Stimulated activated CD4-positive, alpha-beta T cell treated with anti-CD3 and anti-CD28 coated beads, Interleukin-15, amount 100 ng/mL, for 1 hour (primary cell): ENCODE measurements at places on chromosomes 5 and 9.

DNA sequence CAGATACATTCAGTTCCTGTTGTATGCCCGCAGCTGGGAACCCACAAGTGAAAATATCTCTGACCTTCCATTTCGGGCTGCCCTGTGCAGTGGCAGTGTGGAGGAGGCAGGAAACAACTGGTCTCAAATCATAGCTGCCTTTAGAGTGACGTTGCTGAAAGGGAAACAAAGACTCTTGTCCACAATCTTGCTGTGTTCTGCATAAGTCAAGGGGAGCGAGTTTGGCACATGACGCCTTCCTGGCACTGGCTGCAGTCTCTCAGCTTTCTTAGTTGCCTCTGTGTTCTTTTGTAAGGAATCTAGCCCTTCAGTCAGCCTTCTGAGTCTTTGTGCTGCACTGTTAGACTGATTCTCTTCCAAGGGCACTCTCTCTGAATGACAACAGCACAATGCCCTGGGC, 24.0 kb downstream of the ADAMTS16 start:
- DNase-seq, result no peak

- no peak for DNase-seq
Observed at GRCh38 chr5:96110300-96110699, 148.6 kb upstream of the ELL2 start.

DNA sequence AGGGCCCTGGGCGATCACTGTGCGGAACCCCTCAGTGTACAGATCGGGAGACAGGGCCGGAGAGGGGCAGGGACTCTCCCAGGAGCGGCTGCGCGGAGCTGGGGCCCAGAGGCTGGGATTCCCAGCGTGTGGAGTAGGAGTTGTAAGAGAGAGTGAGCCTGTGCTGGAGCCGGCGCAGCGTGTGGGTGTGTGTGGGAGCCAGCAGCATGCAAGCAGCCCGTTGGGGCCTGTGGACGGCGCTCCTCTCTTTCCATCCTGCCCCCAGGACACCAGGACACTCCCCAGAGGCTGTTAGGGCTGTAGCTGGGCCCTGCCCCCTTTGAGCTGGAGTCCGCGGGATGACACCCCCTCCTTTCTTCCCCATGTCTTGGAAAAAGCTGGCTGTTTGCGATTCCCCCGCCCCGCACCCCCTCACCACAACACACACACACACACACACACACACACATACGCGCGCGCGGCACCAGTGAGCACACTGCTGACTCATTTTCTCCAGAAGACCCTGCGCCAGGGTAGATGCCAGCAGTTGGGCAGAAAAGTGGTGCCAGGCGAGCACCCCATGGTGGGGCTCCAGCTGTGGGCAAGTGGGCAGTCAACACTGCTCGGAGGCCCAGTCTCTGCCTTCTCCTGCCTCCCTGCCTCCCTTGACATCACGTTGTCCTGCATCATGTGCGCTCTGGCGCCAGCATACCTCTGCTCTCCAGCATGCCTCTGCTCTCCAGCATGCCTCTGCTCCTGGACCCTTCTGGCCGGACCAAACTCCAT, 1.5 kb downstream of the COL27A1 start:
- no peak for DNase-seq

DNA sequence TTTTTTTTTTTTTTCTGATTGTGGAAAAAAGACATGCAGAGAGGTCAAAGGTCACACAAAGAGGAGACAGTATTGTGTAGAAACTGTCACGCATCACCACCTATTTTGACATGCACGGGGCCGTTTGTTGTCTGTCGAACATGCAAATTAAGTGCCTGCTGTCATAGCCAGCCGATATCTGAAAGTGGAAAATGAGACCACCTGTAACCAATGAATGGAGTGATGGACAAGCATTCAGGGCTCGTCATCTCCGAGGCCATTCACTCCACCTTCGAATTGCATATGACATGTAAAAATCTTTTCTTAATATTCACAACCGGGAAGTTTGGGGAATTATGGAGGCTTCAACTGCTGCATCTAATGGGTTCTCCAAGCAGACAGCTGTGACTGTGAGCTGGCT, 512.2 kb upstream of the ADAMTS16 start:
- DNase-seq, result no peak

- DNase-seq, result no peak
Observed at GRCh38 chr5:55681301-55681700, 30.8 kb downstream of the SLC38A9 start.

DNA sequence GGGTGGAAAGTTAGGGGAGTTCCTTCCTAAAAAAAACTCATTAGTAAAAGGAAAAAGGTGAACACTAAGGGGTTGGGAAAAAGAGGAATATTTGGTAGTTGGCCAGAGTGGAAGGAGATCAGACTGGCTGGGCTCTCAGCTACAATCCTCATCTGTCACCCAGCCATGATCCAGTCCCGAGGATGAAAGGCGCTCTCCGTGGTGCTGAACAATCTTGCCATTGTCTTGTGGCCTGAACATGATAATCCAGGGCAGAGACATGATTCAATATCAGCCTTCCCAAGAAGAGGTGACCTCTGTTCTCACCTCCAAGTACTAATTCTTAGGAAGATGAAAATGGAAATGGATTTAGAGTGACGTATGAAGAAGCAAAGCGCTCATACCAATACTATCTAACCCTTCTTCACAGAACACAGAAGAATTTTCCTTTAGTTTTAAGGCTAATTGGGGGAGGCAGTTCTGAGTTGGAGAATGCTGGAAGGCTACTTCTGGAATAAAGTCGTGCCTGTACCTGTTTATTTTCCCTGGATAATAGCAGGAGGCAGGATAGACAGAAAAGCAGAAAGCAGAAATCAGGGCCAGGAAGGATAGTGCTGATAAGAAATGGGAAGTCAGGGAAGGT, 36.6 kb upstream of the MYORG start:
- no peak for DNase-seq

- DNase-seq, result no peak
Observed at GRCh38 chr5:159471904-159472303, 141.6 kb upstream of the IL12B start.

- DNase-seq, result no peak
Observed at GRCh38 chr9:23123048-23123632, 676.5 kb downstream of the DMRTA1 start.

DNA sequence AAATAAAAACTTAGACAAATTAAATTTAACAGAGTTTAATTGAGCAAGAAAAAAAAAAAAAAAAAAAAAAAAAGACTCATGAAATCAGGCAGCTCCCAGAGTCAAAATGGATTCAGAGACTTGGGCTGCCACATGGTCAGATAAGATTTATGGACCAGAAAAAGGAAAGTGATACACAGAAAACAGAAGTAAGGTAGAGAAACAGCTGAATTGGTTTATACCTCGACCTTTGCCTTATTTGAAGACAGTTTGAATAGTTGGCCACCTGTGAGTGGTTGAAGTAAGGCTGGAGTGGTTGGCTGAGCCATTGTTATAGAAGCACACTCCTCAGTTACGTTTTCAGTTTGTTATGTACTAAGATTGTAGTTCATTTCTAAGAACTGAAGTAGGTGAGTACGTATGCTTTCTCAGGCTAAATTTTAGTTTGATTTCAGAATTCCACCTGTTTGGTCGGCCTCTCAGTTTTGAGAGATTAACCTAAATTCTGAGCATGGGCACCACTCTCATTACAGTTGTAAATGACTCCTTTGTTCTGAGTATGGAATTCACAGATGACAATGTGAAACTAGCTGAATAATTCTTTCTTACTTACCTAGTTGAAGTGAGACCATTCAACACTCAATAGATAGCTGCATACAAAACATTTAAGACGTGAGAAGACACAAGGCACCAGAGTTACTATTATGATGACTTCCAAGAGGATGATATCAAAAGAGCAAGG, 149.0 kb downstream of the AOPEP start:
- no peak for DNase-seq

DNA sequence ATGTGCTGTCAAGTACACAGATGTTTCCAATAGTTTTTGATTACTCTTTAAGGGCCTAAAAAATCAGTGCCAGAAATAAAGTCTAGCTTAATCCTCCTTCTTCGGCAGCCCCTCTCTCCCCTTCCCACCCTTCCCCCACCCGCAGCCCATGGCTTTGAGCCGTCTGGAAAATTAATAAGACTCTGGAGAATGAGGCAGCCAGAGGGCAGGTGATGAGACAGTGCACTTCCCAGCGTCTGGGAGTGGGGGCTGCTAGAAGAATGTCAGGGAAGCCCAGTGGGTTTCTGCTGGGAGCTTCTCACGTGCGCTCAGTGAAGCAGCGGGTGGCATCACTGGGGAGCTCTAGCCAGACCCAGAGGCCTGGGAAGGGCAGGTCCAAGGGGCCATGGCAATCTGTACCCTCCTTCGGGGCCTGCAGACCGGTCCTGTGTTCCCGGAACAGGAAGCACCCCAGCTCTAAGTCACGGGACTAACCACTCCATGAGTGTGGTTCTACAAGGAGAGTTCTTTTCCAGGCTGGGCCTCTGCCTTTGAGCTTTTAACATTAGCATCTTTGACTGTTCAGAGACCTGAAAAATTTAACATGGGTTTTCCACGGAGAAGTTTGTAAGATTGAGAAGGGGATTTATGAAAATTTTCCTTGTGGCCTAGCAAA, 164.8 kb upstream of the OTULINL start:
- DNase-seq, result no peak

DNA sequence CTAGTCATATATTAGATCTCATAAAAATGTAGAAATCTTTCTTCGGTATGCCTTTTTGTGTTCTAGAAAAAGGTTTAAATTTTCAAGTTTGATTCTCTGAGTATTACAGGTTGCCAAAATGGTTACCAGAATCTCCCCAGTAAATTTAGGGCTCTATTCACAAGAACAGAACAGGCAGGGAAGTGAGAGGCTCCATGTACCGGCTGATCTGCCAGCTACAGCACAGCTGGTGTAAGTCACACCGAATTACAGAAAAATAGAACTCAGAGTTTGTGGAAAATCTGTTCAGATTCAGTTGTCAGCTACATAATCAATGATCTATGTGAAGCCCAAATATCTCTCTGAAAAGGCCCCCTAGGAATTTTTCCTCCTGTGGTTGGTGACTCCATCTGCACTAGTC, 10.5 kb downstream of the FAM81B start:
- no peak for DNase-seq

DNA sequence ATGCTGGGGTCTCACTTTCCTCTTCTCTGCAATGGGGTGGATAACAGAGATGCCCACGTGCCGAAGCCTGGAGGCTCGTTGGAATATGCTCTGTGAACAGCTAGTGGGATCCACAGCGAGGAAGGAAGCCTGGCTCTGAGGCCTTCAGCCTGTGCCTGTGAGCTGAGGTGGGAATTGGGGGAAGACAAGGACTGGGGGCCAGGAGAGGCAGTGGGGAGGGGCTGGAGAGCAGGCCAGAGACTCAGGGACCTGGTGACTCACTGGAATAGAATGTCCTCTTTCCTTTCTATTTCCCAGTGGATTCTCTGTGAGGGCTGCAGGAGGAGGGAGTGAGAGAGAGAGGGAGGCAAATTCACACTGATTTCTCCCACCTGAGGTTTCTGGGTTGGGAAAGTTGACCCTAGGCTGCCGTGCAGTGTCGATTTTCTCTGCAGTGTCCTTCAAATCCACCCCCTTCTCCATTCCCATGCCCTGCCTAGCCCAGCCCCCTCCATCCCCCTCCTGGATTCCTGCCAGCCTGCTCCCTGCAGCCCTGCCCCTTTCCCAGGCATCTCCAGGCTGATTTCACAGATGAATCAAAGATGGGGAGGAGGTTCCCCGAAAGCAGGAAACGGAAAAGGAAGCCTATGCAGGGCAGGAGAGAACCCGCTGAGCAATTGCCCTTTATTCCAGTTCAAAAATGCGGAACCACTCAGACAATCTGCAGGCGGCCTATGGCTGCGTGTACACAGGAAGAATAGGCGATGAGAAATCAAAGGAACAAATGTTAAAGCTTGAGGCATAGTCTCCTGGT, 1.4 kb upstream of the SPAAR start:
- no peak for DNase-seq

- no peak for DNase-seq
Observed at GRCh38 chr9:134555094-134555650, 86.4 kb upstream of the COL5A1 start.

GRCh38 chr9:27584931-27585330, 11.7 kb upstream of the C9orf72 start:
- DNase-seq, result no peak

DNA sequence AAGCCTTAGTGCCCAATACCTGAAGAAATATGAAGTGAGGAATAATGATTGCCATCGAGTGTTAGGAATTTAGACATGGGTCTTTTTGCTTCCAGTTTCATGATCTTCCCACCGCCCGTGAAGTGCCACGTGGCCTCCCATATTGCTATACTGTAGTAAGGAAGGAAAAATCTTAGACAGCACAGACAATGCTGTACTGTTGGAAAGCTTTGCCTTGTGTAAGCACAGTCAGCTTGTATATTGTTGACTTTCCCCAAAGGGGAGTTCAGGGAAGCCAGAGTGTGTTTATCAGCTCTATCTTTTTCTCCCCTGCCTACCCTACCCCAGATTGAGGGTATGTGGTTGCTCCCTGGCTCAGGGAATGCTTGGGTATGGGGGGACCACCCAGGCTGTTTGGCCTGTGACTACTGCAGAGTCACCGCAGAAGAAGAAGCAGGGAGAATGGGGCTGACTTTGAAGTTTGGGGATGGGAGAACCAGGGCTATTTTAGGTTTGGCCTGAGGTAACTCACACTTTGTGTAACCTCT, 161.8 kb upstream of the MEF2C start:
- no peak for DNase-seq

DNA sequence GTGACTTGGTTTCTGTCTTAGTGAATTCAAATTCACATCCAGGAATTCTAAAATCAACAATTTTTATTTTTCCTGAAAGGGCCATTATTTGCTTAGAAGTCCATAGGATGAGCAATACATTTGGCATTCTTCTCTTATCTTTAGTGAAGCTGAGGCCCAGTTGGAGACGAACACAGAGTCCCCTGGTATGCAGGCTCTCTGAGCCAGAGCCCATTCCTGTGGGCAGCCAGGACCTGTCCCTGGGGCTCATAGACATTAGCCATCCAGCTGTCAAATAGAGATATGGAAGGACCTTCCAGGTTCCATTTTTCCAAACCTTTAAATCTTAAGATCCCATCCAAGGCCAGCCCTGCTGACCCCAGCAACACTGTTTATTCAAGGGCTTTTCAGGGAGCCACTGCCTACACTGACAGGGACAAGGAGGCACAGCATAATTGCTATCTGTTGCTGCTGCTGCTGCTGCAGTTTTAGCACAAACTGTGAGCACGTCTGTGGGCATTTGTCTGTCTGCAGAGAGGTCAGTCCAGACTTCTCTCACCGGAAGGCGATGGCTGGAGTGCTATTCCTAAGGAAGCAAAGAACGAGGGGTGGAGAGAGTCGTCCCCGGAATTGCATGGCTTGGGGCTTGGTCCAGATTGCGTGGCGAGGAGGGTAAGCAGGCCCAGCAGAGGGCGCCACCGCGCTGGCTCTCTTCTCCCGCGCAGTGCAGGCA, 639.0 kb downstream of the CCDC171 start:
- DNase-seq, result peak; percentile 2
